T-helper 17 cell (primary cell): ENCODE measurements at places on chromosomes 11 and 22. TPM values are rescaled to one million over a fixed set of nuclear protein-coding genes. Genes with fewer than 3 reads are reported as not detected.

GRCh38 chr11:8671193-8671612, 11.3 kb downstream of the TRIM66 start:
- no peak for DNase-seq

HORMAD2 gene
- not detected for total RNA-seq

GRCh38 chr22:39173787-39174497, 21.5 kb upstream of the CBX7 start:
- no peak for DNase-seq

DNA sequence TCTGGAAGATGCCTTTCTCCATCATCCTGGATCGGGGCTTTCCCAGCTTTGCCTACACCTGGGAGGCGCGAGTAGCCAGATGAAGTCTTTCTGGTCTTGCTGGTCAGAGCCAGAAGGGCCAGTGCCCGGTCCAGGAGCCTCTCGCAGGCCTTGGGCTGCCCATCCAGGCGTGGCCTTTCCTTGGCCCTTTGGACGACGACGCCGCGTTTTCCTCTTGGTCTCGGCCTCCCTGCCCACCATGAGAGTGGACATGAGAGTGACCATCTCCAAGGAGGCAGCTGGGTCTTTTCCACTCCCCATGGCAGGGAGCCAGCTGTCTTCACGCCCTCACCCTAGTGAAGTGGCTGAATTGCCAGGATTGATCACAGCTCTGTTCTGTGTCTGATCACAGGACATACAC, 3.5 kb downstream of the PTDSS2 start:
- no peak for DNase-seq
